Stimulated activated CD4-positive, alpha-beta T cell treated with anti-CD3 and anti-CD28 coated beads, TNF-alpha, amount 100 ng/mL, for 48 hours (primary cell): ENCODE measurements at places on chromosomes 3 and 15.

DNA sequence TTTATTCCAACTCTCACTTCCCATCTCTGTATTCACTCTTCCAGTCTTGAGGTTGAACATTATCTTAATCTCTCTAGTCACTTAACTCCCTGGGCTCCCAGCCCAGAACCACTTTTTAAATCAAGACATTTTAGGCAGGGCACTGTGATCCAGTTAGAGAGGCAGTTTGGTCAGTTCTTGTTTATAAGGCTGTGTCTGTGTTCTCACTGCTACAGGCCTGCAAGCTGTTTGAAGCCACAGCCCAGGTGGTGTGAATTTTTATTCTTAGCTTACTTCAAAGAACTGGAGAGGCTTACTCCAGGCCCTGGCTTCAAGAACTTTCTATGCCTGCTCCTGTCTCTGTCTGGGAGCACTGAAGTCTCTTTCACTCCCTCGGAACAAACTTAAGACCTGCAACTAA lies 906.1 kb downstream of the CADM2 start:
- no peak for DNase-seq

DNA sequence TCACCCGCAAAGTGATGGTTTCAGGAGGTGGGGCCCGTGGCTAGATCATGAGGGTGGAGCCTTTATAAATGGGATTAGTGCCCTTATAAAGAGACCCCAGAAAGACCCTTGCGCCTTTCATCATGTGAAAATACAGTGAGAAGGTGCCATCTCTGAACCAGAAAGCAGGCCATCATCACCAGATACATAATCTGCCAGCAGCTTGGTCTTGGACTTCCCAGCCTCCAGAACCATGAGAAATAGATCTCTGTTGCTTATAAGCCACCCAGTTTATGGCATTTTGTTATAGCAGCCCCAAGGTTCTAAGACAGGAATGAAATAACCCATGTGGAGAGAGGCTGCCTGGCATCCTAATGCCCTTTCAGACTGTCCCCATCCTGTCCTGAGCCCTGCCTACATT lies 127.8 kb upstream of the SMAD3 start:
- DNase-seq, result no peak

- DNase-seq, result no peak
Measured at GRCh38 chr15:81178365-81178764, 18.3 kb upstream of the IL16 start.

DNA sequence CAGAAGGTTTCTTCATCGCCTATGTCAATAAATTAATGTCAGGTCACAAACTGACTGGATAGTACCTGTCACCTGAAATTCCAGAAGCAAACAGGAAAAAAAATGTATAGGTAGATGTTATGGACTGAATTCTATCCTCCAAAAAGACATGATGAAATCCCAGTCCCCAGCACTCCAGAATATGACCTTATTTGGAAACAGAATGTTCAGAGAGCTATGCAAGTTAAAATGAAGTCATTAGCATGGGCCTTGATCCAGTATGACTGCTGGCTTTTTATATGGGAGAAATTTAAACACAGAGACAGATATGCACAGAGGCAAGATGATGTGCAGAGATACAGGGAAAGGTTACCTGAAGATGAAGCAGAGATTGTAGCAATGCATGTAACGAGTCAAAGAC lies 953.4 kb downstream of the ZPLD1 start:
- DNase-seq, result no peak

GRCh38 chr3:194933465-194933864 lies 247.8 kb downstream of the FAM43A start:
- DNase-seq, result no peak

DNA sequence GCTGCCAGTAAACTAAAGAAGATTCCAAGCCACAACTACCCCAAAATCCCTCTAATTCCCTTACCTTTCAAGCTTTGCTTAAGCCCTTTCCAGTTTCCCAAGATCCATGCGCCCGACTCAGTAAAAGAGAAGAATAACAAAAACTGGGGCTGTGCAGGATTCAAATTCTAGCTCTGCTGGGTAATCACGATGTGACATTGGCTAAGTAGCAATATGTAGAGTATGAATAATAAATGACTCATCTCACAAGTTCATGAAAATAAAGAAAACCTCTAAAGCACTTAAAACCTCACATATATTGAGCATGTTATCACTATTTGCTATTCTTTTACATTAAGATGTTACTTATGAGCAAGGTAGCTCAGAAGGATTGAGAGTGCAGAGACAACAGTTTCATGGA lies 522.2 kb upstream of the ZNF717 start:
- DNase-seq, result no peak
